ENCODE measurements at places on chromosomes 3 and 15.

DNA sequence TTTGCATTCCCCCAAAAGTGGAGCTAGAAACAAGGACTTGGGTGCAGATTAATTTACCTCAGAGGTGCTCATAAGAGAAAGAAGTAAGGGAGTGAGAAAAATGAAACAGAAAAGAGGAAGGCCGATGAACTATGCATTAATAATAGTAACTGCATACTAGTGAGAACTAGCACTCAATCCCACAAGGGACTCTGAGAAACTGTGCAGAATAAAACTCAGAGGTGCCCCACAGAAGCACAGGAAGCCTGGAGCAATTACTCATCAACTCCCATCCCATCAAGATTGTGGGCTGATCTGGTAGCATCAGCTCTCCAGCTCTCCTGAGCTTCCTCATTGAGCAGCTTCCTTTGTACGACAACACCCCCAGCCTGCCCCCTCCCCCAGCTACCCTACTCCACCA is 50.8 kb downstream of the CLDN18 start:
- no peak for DNase-seq

- DNase-seq, result no peak
Observed at GRCh38 chr15:42172475-42172874, 16.0 kb upstream of the PLA2G4F start.

GRCh38 chr15:99582508-99582960 is 16.8 kb downstream of the MEF2A start:
- DNase-seq, result no peak

- DNase-seq, result no peak
Observed at GRCh38 chr3:64798316-64798715, 110.5 kb upstream of the ADAMTS9 start.

GRCh38 chr3:138114431-138114918 is 933 bp downstream of the DZIP1L start:
- no peak for DNase-seq

GRCh38 chr15:55290528-55291057 is 980 bp upstream of the RAB27A start:
- DNase-seq, result peak; percentile 91

DNA sequence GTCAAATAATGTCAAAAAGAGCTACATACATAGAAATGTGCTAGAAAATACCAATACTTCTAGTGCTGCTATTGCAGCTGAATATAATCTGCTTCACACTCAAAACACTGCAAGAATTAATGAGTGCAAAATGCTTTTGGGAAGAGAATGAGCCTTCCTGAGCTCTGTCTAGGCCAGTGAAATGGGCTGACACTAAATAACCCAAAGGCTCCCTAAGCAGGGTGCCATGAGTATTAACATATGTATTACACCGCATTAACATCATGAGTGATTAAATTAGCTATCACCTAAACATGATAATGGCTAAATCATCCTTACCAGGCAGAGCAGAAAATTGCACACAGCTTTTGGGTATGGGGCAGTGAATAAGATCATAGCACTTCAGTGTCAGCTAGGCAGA is 806.3 kb upstream of the NECTIN3 start:
- DNase-seq, result no peak

DNA sequence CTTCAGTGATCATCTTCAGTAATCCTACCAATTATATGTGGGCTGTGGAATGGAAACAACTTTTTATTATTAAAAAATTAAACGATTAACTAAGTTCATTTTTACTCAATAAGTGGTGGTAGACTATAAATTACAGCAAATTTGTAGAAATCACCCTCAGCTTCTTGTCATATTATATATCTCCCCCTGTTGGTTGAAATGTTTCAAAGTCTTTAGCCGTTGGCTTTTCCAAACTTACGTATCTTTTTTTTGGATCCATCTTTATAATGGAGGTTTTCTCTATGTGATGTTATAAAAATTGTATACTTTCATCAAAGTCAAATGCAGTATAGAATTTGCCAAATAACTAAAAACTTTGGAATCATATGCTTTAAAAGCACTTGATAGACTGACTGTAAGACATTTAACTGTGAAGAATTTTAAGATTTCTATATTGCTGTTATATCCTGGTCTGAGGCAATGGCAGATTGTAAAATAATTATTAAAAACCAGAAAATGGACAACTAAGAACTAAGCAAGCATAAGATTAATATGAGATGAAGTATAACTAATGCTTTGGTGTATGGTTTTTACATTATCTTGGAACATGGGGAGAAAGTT is 44.7 kb downstream of the ATP11B start:
- no peak for DNase-seq

- peak; percentile 42 for DNase-seq
Observed at GRCh38 chr15:51132384-51133139, 37.9 kb upstream of the TNFAIP8L3 start.

GRCh38 chr15:78306176-78306774 is 6.9 kb upstream of the SKIC8 start:
- DNase-seq, result no peak

DNA sequence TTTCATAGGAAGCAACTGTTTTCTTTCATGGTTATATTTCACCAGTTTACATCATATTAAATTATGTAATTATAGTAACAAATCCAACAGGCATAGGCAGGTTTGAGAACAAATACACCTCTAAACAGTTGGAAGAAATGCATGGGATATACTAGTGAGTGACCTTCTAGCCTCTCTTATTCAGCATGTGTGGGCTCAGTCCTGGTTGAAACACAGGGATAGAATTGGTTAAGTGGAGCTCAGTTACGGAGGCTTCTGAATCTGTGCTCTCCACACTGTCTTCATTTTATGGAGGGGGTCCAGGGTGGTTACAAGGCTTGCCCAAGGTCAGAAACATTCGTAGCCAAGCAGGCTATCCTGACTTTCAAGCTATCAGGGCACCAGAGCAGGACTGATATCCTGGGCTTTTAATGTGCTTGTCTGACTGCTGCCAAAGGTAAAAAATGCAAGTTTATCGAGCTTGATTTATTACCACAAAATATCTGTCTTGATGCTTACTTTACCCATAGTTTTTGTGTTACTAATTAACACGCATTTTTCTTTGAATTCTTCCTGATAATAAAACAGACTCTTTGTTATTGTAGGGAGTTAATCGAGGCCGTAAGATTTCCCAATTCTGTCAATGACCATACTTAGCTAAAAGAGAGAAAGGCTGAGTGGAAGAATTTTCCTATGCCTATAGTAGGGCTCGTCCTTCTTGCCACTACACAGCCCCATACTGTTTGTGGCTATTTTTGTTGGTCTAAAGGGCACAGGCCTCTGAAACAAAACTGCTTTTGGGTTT is 89.6 kb downstream of the FILIP1L start:
- DNase-seq, result no peak

- no peak for DNase-seq
Observed at GRCh38 chr3:18527691-18528090, 102.6 kb upstream of the SATB1 start.

- DNase-seq, result no peak
Observed at GRCh38 chr3:56467801-56468183, 475 bp downstream of the ERC2 start.

GRCh38 chr3:65030847-65031463 is 343.2 kb upstream of the ADAMTS9 start:
- no peak for DNase-seq

- DNase-seq, result no peak
Observed at GRCh38 chr15:63019511-63020109, 22.9 kb upstream of the TPM1 start.

DNA sequence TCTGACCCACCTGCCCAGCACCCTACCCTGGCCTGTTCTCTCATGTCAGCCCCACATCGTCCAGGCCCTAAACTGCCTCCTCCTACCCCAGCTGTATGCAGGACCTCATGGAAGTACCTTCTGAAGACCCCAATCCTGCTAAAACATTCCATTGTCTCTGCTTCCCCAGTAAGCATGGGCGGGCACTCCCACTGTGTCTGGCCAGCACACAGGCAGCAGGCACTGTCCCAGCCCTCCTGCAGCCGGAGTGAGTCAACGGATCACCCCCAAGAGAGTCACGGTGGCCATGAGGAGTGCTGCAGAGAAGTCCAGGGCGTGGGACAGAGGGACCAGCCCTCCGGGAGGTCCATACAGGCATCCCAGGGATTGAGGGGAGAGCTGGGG is 36.4 kb upstream of the SLCO2A1 start:
- DNase-seq, result no peak

DNA sequence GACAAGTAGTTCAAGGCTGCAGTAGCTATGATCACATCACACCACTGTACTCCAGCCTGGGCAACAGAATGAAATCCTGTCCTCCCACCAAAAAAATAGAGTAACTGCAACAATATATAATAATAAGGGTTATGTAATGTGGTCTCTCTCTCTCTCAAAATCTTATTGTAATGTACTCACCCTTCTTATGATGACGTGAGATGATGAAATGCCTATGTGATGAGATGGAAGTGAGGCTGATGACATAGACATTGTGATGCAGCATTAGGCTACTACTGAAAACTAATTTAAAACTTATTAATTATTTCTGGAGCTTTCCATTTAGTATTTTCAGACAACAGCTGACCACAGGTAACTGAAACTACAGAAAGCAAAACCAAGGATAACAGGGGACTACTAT is 27.4 kb downstream of the TASOR start:
- no peak for DNase-seq

DNA sequence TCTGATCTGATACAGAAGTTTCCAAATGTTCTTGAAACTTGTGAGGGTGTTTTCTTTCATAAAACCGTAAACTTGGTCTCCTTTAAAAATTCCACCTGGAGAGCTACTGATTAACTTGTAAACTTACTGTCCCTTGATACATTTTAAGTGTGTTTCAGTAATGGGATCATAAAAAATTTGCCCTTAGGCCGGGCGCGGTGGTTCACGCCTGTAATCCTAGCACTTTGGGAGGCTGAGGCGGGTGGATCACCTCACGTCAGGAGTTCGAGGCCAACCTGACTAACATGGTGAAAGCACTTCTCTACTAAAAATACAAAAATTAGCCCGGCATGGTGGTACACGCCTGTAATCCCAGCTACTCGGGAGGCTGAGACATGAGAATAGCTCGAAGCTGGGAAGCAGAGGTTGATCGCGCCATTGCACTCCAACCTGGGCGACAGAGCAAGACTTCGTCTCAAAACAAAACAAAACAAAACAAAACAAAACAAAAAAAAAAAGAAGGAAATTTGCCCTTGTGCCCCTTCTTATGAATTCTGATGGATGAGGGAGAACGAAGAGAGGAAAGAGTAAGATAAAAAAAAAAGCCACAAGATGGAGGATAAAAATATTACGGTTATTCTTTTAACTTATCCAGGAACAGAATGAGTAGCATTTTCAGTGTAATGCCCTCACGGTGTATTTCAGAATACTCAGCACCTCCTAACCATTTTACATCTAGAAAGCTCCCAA is 32.1 kb upstream of the AP4E1 start:
- peak; percentile 67 for DNase-seq

DNA sequence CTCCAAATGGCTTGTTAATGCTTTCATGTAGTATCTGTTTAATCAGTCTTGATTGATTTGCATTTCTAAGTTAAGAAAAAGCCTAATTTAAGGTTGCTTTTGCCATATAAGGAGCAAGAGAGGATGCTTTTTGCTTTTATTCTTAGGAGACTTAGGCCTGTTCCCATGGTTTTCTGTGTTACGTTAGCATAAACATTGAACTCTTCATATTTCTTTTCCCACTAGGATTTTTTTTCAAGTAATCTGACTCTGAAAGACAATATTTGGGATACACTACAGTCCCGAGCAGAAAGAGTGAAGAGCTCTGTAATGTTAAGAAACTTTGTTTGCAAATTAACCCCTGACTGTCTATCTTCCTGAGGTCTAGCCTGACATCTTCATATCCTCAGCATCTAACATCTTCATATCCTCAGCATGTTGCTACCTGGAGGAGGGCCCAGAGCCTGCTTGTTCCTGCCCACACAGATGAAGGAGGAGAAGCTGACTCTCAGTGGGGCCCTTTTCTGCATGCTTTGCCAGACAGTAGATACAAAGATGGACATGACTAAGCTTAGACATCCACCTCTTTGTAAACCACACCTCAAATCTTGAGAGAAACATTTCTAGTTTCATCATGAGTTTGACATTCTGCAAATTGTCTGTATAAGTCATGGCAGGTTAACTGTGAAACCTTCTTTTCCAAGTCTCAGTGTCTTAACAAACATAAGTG is 86.2 kb upstream of the COL6A5 start:
- no peak for DNase-seq

DNA sequence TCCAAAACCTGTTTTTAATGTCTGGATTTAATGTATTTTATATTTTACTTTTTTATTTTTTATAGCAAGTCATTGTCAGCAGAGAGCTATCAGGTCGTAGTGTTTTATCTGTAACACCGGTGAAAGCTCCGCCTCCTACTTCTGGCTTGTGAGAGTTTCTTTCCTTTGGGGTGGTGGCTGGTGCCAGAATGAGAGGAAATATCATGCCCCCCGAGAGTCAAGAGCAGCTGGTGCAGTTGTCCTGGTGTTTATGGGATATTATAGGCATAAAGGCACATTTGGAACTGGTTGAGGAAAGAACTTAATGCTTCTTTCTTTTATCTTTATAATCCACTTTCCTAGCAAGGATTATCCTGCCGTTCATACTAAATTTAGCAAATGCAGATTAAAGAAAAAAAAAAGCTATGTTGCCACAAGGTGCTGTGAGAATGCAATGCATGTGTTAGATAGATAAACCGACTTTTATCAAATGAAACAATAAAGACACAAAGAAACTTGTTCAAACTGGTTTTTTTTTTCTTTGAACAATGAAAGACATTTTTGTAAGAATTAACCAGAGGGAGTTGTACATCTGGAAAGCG is 260.1 kb upstream of the PLSCR5 start:
- DNase-seq, result no peak

Measured in mucosa of descending colon (tissue), 3 donors.